ENCODE measurements at places on chromosomes 6 and 20. TPM values are rescaled to one million over a fixed set of nuclear protein-coding genes. Genes with fewer than 3 reads are reported as not detected.

The ARG1 gene
- not detected for total RNA-seq

The OSBPL2 gene
- 21.4 TPM for total RNA-seq

The IMPG1 gene
- not detected for total RNA-seq

The EFCAB8 gene
- total RNA-seq, result 0.07 TPM

The ATRN gene
- 49.4 TPM for total RNA-seq

The HUS1B gene
- total RNA-seq, result 0.73 TPM

The DCBLD1 gene
- total RNA-seq, result 43.4 TPM

Measured in pulmonary artery endothelial cell (primary cell).